ENCODE measurements at places on chromosomes 12 and 14.

DNA sequence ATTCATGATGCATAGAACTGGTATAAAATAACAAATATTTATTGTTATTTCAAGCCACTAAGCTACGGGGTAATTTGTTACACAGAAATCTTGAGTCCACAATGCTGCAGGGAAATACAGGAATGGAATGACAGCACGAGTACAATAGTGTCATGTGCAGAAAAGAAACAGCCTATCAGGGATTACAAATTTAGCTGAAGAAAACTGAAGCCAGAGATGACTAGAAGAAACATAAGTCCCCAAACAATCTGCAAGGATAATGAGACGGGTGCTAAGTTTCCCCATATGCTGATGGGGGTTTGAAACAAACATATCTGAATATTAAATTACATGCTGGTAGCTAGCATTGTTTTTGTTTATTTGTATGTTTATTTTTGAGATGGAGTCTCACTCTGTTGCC, 8.9 kb downstream of the ARMH4 start:
- no peak for DNase-seq

- DNase-seq = no peak
These were observed 367.3 kb downstream of the ALG10 start for GRCh38 chr12:34389378-34390170.

- DNase-seq = no peak
These were observed 154.3 kb downstream of the NTF3 start for GRCh38 chr12:5586201-5586600.

DNA sequence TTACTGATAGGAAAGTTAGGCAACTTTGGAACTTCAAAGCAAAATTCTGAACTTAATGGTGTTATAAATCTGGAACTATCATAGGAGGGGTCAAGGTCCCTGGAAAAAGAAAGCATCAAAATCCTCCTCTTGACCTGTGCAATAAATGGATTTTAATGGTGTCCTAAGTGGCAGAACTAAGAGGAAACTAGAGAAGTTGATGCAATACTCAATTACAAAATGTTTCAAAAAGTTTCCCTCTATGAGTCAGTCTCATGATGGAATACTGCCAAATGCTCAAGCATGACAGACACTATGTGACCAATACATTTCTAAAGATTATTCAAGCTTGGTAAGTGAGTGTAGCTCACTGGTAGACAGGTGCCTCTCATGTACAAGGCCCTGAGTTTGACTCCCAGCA, 47.7 kb upstream of the ERGIC2 start:
- no peak for DNase-seq

DNA sequence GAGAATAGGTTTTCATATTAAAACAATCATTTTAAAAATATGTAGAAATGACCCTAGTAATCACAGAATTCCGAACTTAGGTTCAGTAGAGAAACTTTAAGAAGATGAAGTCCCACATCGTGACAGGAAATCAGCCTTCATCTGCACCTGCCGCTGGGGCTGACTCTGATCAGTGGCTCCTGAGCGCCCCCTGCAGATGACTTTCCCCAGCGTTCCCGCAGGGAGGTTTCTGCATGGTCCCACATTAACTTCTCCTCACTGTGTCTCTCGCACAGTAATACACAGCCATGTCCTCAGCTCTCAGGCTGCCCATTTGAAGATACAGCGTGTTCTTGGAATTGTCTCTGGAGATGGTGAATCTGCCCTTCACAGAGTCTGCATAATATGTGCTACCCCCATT, 1131.1 kb downstream of the TMEM121 start:
- no peak for DNase-seq

- DNase-seq = no peak
These were observed 871 bp upstream of the COQ5 start for GRCh38 chr12:120529641-120530417.

- no peak for DNase-seq
These were observed 121.8 kb downstream of the BBS10 start for GRCh38 chr12:76226397-76226796.

DNA sequence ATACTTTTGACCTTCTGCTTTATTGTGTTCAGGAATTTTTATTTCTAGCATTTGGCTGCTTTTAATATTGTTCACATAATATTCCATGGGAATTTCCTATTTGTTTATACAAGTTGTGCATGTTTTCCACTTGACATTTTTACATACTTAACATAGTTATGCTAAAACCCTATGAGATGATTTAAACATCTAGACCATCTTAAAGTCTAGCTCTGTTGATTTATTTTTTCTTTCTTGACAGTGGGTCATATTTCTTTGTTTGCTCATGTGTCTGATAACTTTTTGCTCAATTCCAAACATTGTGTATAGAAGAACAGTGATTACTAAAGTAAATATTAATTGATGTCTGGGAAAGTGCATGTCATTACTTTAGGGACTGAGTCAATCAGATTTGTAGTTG, 202.1 kb upstream of the PDZRN4 start:
- DNase-seq = no peak

DNA sequence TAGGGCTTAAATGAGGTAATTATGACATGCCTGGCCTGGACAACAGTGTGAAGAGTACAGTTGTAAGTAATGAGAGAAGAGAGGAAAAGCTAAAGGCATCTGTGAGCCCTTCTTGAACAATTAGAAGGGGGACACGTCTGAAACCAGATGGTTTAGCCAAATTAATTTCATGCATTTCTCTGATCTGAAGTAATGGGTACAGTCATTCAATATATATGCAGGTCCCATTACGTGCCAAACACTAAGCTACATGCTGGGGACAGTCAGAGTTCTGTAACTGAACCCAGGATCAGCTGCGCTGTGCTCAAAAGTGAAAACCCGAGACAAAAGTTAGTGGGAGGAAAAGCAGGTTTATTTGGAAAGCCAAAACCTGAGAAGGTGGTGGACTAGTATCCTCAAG, 207.2 kb upstream of the TMTC1 start:
- no peak for DNase-seq

DNA sequence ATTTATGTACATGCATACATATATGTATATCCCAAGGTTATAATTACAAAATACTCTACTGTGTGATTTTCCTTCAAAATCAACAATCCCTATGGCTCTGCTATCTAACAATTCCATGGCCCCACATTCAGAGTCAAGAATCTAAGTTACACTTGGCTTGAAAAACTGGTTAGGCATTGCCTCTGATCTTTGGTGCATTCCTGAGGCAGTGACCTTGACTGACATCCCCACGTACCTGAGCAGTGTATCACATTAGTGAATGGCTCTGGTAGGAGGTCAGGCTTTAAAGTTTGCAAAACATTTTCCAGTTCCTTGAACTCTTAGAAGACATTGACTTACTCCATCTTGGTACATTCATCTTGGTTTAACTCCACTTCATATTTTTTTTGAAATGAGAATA, 8.5 kb upstream of the STON2 start:
- DNase-seq = no peak

DNA sequence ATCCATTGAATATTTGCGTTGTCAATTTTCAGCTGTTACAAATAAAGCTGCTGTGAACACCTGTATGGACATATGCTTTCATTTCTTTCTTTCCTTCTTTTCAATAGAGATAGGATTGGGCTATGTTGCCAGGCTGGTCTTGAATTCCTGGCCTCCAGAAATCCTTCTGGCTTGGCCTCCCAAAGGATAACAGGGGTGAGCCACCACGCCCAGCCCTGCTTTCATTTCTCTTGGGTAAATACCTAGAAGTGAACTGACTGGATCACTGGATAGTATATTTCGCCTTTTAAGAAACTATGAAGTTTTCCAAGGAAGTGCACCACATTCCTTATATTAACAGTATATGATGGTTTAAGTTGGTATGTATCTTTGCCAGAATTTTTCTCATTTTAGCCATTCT, 32.3 kb upstream of the EAPP start:
- DNase-seq = no peak

- no peak for DNase-seq
These were observed 138.1 kb upstream of the NTF3 start for GRCh38 chr12:5293773-5294172.

DNA sequence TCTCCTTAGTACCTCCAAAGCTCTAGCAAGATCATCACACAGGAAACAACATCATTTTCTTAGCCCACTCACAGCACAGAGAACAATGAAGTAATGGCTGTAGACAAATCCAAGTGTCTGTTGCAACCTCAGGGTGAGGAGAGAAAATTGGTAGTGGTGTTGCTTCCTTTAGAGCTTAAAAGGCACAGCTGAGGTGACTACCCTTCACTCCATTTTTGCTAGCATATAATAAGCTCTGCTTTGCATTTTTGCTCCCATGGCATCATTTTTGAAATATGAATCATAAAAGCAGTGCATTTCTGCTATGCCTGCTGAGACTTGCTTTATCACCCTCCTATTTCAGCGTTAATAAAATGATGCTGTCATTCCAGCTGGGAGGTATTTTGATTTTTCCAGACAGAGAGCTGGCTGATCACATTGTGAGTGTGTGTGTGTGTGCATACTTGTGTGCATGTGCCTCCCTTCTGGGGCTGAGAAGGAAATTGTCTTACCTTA, 18.5 kb upstream of the PCNX1 start:
- no peak for DNase-seq

DNA sequence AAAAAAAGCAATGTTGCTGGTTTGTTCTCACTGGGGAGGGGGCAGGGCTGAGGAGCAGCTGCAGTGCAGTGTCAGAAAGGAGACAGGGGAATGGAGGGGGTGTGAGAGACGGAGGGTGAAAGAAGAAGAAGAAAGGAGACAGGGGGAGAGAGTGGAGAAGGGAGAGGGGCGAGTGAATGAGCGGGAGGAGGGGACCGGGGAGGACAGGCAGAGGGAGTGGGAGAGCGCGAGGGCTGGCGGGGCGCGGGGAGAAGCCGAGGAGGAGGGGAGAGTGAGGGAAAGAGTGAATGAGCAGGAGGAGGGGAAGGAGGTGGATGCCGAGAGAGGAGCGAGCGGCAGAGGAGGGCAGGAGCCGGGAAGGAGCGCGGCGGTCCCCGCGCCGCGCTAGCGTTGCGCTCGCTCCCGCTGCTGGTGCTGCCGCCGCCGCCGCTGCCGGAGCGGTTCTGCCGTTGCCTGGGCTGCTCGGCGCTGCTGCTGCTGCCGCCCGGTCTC, at the start of gene NOVA1:
TSS of gene NOVA1 (minus strand) at position 445 of the 492 bp plus-strand sequence. CDS start 597 bp downstream, outside the sequence.
- DNase-seq = no peak

- no peak for DNase-seq
These were observed 8.9 kb downstream of the PDE1B start for GRCh38 chr12:54558311-54558710.

DNA sequence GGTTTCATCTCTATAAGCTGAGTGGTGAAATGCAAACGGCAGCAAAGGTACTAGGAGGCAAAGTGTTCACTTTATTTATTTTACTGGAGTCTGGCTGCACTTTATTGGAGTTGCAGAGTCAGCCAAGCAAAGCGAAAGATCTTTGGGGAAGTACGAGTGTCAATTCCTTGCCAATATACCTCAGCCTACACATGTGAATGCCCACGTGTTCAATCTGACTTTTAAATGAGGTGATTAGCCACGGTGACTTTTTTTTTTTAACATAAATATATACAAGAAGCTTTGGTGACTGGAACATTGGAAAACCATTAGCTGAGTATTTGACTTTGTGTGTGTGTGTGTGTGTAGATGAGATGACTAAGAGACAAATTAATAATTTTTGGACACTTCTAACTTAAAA, 178.8 kb downstream of the NTS start:
- DNase-seq = no peak

DNA sequence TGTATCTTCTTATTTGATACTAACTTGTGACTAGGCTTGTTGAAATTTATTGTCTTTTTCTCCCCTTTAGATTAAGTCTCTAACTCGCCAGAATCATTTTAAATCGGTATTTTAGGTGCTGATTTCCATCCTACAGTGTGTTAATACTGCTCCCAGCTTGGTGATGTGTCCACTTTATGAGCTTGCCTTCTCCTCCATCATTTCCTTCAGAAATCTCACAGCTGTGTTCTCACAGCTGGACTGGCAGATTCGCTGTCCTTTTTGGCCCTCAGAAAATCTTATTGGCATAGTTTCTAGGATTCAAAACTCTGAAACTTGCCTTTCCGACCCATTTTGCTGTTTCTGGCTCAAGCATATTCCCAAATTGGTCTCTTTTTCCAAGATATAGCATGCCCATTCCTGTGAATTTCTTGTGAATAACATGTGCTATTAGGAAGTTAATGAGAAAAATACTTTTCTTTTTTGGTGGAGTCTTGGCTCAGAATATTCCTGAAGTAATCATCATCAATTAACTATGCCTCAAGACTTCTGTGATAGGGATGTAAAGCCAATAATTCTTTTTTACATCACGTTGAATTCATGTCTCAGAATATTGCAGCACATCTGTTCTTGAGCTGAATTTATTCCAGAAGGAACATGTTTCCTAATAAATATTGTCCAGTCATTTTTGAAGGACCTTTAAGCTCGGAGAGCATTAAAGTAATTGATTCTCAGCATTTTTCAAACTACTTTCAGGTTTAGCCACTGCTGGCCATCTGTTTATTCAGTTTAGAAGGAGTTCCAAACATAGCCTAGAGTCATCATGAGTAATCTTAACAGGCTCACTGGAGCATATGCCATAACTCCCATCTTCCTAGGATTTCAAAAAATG, 50.0 kb upstream of the USP44 start:
- DNase-seq = no peak

GRCh38 chr14:77804592-77804991, 4.7 kb downstream of the ADCK1 start:
- DNase-seq = no peak

DNA sequence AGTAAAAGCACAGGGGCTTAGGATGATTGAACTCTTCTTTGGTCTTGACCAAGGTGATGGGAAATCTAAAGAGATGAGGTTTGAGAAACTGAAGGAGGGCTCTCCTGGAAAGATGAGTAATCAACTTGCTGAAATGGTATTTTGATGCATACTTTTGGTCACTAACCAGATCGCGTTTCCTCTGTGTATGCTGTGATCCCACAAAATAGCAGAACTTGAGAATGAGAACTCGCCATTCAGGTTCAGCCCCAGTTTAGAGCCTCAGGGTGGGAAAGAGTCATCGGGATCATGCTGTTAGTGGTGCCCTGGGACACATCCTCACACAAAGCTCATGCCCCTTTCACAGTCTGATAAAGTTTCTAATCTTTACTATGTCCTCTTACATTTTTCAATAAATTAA, 488.8 kb downstream of the ETNK1 start:
- DNase-seq = no peak

DNA sequence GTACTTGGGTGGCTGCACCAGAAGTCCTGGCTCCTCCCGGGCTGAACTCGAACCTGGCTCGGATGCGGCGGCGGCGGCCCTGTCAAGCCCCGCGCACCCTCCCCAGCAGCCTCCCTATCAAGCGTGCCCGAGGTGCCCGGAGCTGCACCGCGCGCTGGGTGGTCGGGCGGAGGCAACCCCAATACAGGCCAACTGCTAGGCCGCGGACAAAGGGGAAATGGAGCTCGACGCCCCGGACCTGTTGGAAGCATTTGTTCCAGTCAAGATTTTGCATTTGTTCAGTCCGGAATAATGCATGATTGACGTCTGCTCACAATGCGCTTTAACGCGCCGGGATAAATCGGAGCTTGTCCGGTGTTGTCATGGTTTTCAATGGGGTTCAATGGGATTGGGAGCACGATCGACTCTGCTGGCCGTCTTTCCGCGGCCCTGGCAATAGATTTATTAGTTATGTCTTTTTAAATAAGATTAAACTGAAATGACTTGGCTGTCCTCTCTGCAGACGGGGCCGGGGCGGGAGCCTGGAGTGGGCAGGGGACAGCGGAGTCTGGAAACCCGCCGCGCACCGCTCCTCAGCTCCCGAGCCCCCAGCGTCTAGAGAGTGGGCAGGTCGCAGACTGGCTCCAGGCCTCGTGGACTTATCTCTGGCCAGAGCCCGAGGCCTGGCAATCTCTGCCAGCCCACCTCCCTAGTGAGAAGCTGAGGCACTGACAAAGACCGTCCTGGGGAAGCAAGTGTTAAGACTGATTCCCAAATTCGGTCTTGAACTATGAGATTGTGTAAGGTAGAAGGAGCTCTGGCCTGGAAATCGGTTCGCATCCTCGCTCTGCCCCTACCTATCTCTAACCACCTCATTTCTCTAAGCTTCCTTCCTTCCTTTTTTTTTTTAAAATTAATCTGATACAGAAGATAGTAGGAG, 1.7 kb upstream of the NKX2-8 start:
- no peak for DNase-seq
